PC-3 (cell line): ENCODE measurements at places on chromosomes 13 and 19. TPM values are rescaled to one million over a fixed set of nuclear protein-coding genes. Genes with fewer than 3 reads are reported as not detected.

The ZFP14 gene
- 0.40 and 0.73 TPM in 2 replicates for total RNA-seq

The TUBB4A gene
- 4.6 and 6.0 TPM in 2 replicates for total RNA-seq

The ZNF468 gene
- total RNA-seq, result 18.7 and 21.5 TPM in 2 replicates

The OVOL3 gene
- not detected in 2 replicates for total RNA-seq

The IGFL3 gene
- not detected in 2 replicates for total RNA-seq

The GSX1 gene
- not detected in 2 replicates for total RNA-seq

The CEACAM3 gene
- not detected in 2 replicates for total RNA-seq

The S1PR2 gene
- total RNA-seq, result 4.1 and 5.8 TPM in 2 replicates

The SLC1A5 gene
- 97.4 and 117 TPM in 2 replicates for total RNA-seq

GRCh38 chr13:101755228-101755887 is 302.9 kb downstream of the ITGBL1 start:
- no peak for DNase-seq
- no peaks in the 10 kb centered on the region for H3K36me3 ChIP-seq
- H3K27ac ChIP-seq, result no peak overlapping the region

DNA sequence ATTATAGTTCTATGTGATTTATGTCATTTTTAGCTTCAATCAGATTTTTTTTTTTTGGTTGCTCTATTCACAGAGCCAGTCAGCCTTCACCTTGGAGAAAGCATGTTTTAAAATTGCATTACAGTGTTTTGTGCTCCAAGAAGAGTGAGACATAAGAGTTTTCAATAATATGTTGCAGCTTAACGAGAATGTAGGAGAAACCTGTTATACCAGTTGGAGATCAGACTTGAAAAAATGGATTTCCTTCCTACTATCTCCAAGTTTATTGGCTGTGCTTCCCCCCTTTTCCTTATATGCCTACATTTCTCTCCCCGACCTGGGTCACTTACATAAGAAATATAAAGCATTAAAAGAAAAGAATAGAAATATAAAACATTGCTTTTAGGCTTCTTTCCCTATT is 123.9 kb upstream of the ARGLU1 start:
- no peaks in the 10 kb centered on the region for H3K36me3 ChIP-seq
- H3K27me3 ChIP-seq, result peaks cover 55% of the 10 kb centered on the region
- no peaks in the 10 kb centered on the region for H3K4me1 ChIP-seq
- H3K27ac ChIP-seq, result no peak overlapping the region
- no peak overlapping the region for H3K4me3 ChIP-seq
- DNase-seq, result no peak

- H3K4me1 ChIP-seq, result no peaks in the 10 kb centered on the region
- no peak overlapping the region for H3K27ac ChIP-seq
- no peaks in the 10 kb centered on the region for H3K36me3 ChIP-seq
- DNase-seq, result no peak
- no peaks in the 10 kb centered on the region for H3K27me3 ChIP-seq
Measured at GRCh38 chr13:111852725-111853518, 214.0 kb upstream of the SOX1 start.

DNA sequence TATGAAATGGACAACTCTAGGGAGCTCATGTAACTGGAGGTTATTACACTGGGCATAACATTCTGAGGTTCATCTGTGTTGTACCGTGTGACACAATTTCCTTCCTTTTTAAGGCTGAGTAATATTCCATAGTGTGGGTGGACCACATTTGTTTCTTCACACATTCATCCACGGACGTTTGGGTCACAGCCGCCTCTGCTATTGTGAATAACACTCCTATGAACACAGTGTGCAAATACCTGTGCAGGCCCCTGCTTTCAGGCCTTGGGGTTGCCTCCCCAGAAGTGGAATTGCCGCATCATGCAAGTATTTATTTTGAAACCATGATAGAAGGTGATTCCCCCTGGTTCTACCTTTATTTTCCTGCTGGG is 63.4 kb upstream of the MCF2L start:
- DNase-seq, result no peak
- H3K36me3 ChIP-seq, result no peaks in the 10 kb centered on the region
- H3K27ac ChIP-seq, result no peak overlapping the region
- H3K4me3 ChIP-seq, result no peak overlapping the region
- peaks cover 5% of the 10 kb centered on the region for H3K4me1 ChIP-seq

- H3K27ac ChIP-seq, result no peak overlapping the region
- no peak overlapping the region for H3K4me3 ChIP-seq
- H3K36me3 ChIP-seq, result no peaks in the 10 kb centered on the region
- H3K4me1 ChIP-seq, result no peaks in the 10 kb centered on the region
- DNase-seq, result no peak
Measured at GRCh38 chr13:30078059-30078458, 227.6 kb upstream of the UBL3 start.

DNA sequence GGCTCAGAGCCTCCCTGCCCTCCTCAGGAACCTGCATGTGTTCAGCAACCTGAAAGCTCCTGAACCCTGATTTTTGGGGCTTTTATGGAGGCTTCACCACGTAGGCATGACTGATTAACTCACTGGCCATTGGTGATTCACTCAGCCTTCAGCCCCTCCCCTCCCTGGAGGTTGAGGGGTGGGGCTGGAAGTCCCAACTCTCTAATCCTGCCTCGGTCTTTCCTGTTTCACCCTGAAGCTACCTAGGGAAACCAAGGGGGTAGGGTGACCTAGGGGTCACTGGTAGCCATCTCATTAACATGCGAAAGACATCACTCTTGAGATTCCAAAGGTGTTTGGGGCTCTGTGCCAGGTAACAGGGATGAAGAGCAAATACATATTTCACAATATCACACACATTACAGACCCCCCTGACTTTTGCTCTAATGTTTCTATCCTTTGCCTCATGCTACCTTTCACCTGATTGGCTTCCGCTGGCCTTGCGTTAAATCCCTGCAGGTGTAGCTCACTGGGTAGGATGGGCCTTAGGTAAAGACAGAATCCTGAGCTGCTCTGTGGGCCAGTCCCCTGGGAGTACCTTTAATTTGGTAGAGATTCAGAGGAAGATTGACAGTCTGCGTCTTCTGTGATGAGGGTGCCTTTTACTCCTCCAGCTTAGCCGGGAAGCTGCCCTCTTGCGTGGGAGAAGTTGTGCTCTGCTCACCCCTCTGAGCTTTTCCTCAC is 260.6 kb downstream of the ATP8A2 start:
- no peak overlapping the region for H3K4me3 ChIP-seq
- no peak overlapping the region for H3K27ac ChIP-seq
- no peak for DNase-seq
- H3K4me1 ChIP-seq, result no peaks in the 10 kb centered on the region
- peaks cover 13% of the 10 kb centered on the region; the same call in 1 of the 2 replicates for H3K27me3 ChIP-seq
- H3K36me3 ChIP-seq, result no peaks in the 10 kb centered on the region

DNA sequence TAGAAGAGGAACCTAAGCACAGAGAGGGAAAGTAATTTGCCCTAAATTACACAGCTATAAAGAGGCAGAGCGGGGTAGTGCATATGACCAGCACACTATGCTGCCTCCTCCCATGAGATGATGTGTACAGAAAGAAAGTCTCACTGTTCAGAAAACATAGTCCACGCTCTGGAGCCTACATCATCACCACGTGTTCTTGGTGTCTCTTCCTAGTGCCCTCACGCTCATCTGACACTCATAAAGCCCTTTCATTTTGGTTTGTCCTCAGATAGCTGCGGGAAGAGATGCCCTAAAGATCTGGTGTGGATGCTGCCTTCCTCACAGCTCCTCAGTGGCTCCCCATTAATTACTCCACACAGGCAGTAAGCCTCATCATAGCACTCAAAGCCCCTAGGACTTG is 27.4 kb upstream of the SIAH3 start:
- H3K27ac ChIP-seq, result no peak overlapping the region
- peaks cover 5% of the 10 kb centered on the region for H3K4me1 ChIP-seq
- DNase-seq, result no peak
- H3K27me3 ChIP-seq, result no peaks in the 10 kb centered on the region

- no peak for DNase-seq
- no peaks in the 10 kb centered on the region for H3K36me3 ChIP-seq
- H3K4me1 ChIP-seq, result no peaks in the 10 kb centered on the region
- H3K4me3 ChIP-seq, result no peak overlapping the region
Measured at GRCh38 chr13:39916330-39916729, 260.9 kb downstream of the COG6 start.

- peaks cover 4% of the 10 kb centered on the region; the same call in 1 of the 2 replicates for H3K27me3 ChIP-seq
- H3K4me1 ChIP-seq, result no peaks in the 10 kb centered on the region
- no peak overlapping the region for H3K4me3 ChIP-seq
- H3K36me3 ChIP-seq, result no peaks in the 10 kb centered on the region
- DNase-seq, result no peak
- no peak overlapping the region for H3K27ac ChIP-seq
Measured at GRCh38 chr13:46109451-46109850, 4.6 kb upstream of the CPB2 start.

- peak; percentile 85 for DNase-seq
- no peaks in the 10 kb centered on the region for H3K36me3 ChIP-seq
- no peaks in the 10 kb centered on the region for H3K27me3 ChIP-seq
- H3K27ac ChIP-seq, result no peak overlapping the region
Measured at GRCh38 chr13:29901710-29902631, 51.6 kb upstream of the UBL3 start.

DNA sequence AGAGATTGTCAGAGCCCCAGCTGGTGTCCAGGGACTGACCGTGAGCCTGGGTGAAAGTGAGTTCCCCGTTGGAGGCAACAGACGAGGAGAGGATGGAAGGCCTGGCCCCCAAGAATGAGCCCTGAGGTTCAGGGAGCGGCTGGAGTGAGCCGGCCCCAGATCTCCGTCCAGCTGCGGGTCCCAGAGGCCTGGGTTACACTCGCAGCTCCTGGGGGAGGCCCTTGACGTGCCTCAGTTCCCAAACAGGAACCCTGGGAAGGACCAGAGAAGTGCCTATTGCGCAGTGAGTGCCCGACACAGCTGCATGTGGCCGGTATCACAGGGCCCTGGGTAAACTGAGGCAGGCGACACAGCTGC is 1.1 kb upstream of the ELANE start:
- no peak overlapping the region for H3K27ac ChIP-seq
- no peak for DNase-seq
- H3K4me3 ChIP-seq, result peak overlapping the region; percentile 26; the same call in 1 of the 2 replicates
- H3K27me3 ChIP-seq, result peaks cover 14% of the 10 kb centered on the region
- H3K4me1 ChIP-seq, result no peaks in the 10 kb centered on the region
- H3K36me3 ChIP-seq, result no peaks in the 10 kb centered on the region

GRCh38 chr19:48493718-48494401 is 17.8 kb downstream of the LMTK3 start:
- peak overlapping the region; percentile 70 for H3K4me3 ChIP-seq
- no peak overlapping the region for H3K27ac ChIP-seq
- DNase-seq, result no peak
- H3K36me3 ChIP-seq, result no peaks in the 10 kb centered on the region
- no peaks in the 10 kb centered on the region for H3K27me3 ChIP-seq

- peaks cover 10% of the 10 kb centered on the region; the same call in 1 of the 2 replicates for H3K4me1 ChIP-seq
- no peaks in the 10 kb centered on the region for H3K36me3 ChIP-seq
- no peak overlapping the region for H3K27ac ChIP-seq
- H3K4me3 ChIP-seq, result no peak overlapping the region
- DNase-seq, result peak; percentile 29
- H3K27me3 ChIP-seq, result no peaks in the 10 kb centered on the region
Measured at GRCh38 chr13:111210544-111211469, 95.7 kb downstream of the ARHGEF7 start.

- H3K27ac ChIP-seq, result no peak overlapping the region
- no peaks in the 10 kb centered on the region for H3K36me3 ChIP-seq
- H3K4me1 ChIP-seq, result no peaks in the 10 kb centered on the region
- H3K4me3 ChIP-seq, result no peak overlapping the region
- H3K27me3 ChIP-seq, result peaks cover 87% of the 10 kb centered on the region
- no peak for DNase-seq
Measured at GRCh38 chr13:29482504-29482903, 113.0 kb downstream of the SLC7A1 start.

DNA sequence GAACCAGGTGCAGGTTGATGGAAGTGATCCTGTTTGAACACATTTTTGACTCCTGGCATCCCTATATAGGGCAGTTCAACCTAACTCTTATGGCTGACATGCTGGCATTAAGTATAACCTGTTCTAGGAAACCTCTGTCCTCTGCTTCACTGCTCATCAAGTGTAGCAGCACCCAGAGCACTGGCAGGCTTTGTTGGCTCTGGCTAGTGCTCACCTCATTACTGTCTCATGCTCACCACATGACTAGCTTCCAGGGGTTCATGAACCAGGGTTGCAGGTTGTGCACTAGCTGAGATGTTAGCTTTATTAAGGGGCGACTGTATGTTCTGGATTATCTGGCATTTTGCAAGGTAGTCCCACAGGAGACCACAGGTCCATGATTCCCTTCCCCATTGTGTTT is 63.6 kb downstream of the B3GLCT start:
- H3K4me1 ChIP-seq, result no peaks in the 10 kb centered on the region
- no peaks in the 10 kb centered on the region for H3K36me3 ChIP-seq
- no peak overlapping the region for H3K27ac ChIP-seq
- no peaks in the 10 kb centered on the region for H3K27me3 ChIP-seq
- no peak for DNase-seq

DNA sequence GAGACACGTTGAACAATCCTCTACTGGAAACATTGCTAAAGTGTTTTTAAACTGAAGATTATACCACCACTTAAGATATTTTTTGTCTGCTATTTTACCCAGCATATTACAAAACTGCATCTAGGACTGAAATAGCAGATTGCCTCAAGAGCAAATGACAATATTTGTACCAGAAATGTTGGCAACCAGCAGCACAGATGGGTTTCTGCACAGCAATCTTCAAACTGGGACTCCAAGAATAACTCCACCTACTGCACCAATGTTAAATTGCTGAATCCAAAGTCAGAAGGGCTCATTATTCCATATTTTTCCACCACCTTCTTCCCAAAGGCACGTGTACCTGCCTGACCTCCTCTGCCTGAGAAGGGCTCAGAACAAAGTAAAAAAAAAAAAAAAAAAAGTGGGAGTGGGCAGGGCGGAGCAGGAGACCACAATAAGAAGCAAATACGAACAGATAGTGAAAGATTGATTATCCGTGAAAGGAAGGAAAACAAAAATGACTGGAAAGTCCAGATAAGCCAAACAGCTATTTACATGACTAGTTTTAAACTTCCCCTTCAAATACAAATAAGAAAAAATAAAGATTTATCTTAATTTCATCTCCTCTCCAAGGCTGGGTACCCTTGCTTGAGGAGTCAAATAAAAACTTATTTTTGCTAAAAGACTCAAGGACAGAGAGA is 79.4 kb downstream of the FOXO1 start:
- H3K36me3 ChIP-seq, result no peaks in the 10 kb centered on the region
- no peaks in the 10 kb centered on the region for H3K27me3 ChIP-seq
- H3K4me1 ChIP-seq, result peaks cover 24% of the 10 kb centered on the region
- peak overlapping the region; percentile 90 for H3K27ac ChIP-seq
- DNase-seq, result no peak

DNA sequence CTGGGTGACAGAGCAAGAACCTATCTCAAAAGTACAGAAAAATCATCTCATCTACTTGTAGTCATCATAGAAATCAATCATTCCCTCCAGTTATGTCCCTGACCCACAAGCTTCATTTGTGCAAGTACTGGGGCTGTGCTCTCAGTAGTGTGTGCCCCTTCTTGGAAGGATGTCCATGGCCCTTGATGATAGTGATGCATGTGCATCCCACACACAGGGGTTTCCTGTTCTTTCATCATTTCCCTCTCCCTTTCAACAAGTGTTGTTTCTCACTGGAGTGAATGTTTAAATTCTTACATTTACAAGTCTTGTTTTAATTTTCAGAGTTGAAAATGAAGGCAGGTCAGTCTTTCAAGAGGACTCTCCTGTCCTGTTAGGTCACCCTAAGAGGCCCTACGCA is 1.5 kb downstream of the LGALS13 start:
- no peak overlapping the region for H3K27ac ChIP-seq
- no peak overlapping the region for H3K4me3 ChIP-seq
- H3K36me3 ChIP-seq, result no peaks in the 10 kb centered on the region
- H3K27me3 ChIP-seq, result peaks cover 60% of the 10 kb centered on the region
